Mucosa of descending colon (tissue), 3 donors: ENCODE measurements at places on chromosomes 12 and 14. TPM values are rescaled to one million over a fixed set of nuclear protein-coding genes. Genes with fewer than 3 reads are reported as not detected.

Gene C12orf76
- total RNA-seq: 12.5 TPM

GRCh38 chr14:104240434-104241157, 102.2 kb downstream of the KIF26A start:
- peak; percentile 80 for DNase-seq

DNA sequence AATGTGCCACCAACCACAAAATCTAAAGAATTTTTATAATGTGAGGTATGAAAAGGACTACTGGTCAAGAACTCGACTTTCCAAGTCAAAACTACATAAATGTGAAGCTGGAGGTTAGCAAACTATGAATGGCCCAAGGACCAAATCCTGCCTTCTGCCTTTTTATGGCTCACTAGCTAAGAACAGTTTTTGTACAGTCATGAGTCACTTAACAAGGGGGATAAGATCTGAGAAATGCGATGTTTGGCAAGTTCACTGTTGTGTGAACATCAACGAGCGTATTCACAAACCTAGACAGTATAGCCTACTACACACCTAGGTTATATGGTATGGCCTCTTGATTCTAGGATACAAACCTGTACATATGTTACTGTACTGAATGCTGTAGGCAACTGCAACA, 28.2 kb downstream of the FERMT2 start:
- no peak for DNase-seq

DNA sequence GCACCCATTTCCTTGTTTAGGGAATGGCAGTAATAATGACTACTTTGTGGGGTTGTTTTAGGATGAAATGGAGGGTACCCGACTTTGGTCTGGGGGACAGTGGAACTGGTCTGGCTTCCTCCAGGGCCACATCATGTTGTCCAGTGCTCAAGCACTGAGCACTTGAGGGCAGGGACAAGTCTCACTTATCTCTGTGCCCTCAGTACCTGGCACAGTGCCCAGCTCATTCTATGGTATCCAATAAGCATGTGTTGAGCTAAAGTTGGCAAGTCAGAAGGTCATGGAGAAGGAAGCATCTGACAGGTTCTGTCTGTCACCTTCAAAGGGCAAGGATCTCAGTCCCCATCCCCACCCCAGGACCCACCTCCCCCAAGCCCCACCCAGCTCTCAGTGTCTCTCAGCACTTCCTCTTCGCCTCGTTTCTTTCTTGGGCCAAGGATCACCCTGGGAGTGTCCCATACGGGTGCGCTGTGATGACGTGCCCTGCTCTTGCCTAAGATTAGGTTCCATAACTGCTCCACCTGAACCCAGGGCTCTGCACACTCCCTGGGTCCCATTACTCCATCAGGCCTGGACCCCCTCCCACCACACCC, 24.3 kb upstream of the TMEM106C start:
- peak; percentile 92 for DNase-seq

GRCh38 chr12:2390133-2390532, 337.3 kb downstream of the CACNA1C start:
- DNase-seq: no peak

Gene SCAF11
- 122 TPM for total RNA-seq

DNA sequence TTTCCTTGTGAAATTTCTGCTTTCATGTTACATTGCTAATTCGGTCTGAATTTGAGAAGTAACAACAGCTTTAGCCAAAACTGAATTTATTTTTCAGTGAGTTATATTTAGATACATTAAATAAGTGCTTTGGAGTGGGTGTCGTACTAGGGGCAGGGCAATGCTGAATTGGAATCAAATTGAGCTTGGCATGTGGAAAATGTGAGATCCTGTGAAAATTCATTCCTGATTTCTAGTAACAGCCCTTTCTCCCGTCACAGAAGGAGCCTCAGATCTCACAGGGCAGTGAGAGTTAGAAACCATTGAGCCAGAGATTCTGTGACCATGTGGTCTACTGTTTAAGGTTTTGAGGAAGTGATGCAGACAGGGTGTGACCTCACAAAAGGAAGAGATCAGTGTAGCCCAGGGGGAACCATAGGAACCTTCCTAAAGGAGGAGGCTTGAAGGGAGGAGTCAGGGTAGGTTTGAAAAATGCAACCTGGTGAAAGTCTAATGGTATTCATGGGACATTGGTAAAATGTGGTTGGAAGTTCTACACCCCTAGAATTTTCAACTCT, 1136.8 kb downstream of the AACS start:
- DNase-seq: no peak

Gene AHNAK2
- total RNA-seq: 145 TPM

GRCh38 chr12:8996682-8997405, 7.5 kb downstream of the KLRG1 start:
- no peak for DNase-seq

GRCh38 chr12:124298685-124299410, 4.0 kb downstream of the RFLNA start:
- DNase-seq: no peak

- DNase-seq: no peak
Measured at GRCh38 chr12:76506149-76506548, 53.4 kb downstream of the OSBPL8 start.

Gene BBOF1
- total RNA-seq: 4.1 TPM

- DNase-seq: no peak
Measured at GRCh38 chr12:29043069-29043468, 106.0 kb upstream of the FAR2 start.

DNA sequence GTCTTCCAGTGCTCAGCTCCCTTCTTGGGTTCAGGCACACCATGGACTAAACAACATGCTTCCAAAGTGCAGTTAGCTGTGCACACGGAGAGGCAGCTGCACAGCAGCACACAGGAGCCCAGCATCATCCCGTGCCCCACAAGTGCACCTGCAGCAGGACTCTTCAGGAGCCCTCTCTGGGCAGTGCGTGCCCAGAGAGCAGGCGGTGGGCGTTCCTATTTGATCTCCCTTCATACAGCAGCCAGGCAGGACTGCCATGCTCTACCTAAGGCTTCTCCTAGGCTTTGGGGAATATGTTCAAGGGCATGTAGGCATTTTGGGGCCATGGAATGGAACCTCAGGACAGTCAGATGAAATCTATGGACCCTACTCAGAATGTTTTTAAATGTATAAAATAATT, 35.5 kb downstream of the ANO2 start:
- DNase-seq: no peak

- no peak for DNase-seq
Measured at GRCh38 chr12:53930591-53931255, 7.9 kb upstream of the HOXC13 start.

- peak; percentile 80 for DNase-seq
Measured at GRCh38 chr12:32895688-32896431, 717 bp downstream of the PKP2 start.

Gene FOXN4
- total RNA-seq: not detected

Gene KRT79
- not detected for total RNA-seq

DNA sequence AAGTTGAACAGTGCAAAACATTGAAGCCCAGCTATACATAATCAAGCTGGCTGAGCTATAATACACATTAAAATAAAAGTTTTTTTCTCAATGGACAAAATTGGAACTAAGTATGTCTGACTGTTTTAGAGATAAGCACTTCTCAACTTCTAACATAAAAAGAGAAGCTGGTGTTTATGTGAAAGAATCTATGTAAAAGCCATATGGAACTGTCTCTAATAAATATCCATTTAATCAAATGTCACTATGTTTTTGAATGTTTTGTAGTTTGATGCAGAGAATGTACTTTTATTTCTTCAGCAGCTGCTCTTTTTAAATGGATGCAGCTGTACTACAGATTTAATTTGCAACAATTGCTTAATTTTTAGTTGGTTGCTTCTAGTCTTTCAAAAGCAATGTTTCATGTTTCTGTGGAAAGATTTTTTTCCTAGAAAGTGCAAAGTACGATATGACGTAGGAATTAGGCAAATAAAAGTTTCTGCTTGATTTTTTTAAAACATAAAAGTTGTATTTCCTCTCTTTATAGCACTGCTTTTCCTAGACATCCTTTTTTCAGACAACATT, 114.2 kb downstream of the PDE3A start:
- no peak for DNase-seq

Gene FAM181A
- total RNA-seq: not detected

GRCh38 chr12:47360093-47360480, 280.3 kb upstream of the AMIGO2 start:
- DNase-seq: no peak

GRCh38 chr14:62251237-62251636, 489.0 kb downstream of the SNAPC1 start:
- no peak for DNase-seq

Gene ZFHX2
- 1.6 TPM for total RNA-seq

- no peak for DNase-seq
Measured at GRCh38 chr14:54593860-54594259, 26.9 kb downstream of the SAMD4A start.

Gene P2RX2
- 1.4 TPM for total RNA-seq

GRCh38 chr12:101490286-101490920, 15.3 kb downstream of the SPIC start:
- peak; percentile 45 for DNase-seq

Gene KCNJ8
- total RNA-seq: 1.8 TPM

DNA sequence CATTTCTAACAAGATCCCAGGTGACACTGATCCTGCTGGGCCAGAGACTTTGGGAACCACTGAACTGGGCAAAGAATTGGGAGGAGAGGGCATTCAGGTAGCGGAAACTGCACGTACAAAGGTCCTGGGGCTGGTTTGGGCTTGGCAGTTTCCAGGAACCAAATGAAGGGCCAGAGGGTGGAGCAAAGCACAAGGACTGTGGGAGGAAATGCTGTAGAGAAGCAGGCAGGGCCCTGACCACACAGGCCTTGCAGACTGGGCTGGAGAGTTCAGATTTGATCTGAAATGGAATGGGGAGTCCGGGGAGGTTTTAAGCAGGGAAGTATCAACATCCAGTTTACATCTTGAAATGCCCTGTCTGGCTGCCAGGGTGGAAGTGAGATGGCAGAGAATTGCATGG, 195.1 kb downstream of the PHETA1 start:
- DNase-seq: no peak

- DNase-seq: no peak
Measured at GRCh38 chr14:104441275-104442106, 138.1 kb upstream of the C14orf180 start.

DNA sequence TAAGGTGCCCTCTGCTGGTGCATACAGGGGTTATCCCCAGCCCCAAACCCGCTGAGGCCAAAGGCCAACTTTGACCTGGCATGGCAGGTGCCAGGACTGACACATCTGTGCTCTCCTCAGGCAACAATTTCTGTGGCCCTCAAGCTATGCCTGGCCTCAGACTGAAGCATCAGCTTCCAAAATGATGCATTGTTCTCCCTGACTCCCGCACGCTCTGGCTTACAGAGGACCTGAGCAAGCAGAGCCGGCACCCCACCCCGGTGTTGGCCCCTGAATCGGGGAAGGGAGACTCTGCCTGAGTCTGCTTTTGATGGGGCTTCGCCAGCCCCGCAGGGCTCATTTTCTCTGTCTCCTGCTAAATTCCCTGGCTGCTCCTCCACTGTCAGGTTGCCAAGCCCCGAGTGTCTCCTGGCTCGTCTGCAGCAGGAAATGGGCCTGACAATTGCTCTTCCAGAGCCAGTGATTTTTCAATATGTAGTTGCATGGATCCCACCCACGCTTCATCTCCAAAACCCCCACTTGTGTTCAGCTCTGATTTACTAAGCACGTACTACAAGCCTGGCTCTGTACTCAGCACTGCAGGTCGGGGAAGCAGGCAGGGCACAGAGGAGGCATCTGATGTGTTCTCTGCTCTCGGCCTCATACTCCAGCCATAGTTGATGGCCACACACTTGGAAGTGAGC, 126.1 kb downstream of the SLC38A6 start:
- no peak for DNase-seq

GRCh38 chr12:8784290-8784888, 38.0 kb upstream of the A2ML1 start:
- no peak for DNase-seq

DNA sequence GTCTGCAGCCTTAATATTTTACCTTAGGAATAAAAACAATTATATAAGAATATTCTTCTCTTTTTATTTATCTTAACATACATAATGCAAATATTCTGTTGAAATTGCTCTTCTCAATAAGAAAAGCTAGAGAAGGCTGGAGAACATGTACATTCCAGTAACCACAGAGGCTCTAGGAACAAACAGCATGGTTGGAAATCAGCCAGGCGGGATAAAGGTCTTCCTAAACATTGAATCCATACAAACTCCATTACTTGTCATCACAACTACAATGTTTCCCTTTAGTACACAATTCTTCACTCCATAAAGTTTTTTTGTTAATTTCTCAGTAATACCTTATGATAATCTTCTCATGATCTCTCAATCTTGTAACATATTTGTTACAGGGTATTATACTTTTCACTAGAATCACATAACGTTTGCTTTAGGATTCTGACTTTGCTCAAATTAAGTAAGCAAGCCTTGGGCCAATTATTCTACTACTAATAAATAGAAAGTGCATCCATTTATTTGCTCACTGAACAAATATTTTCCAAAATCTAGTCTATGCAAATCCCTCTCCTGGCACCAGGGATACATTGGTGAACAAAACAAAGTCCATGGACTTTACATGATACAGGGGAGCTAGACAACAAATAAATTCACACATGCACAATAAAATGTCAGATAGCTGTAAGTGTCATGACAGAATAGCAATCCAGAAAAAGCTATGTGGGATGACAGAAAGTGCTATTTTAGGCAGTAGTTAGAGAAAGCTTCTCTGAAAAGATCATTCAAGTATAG, 237.5 kb upstream of the TMTC1 start:
- no peak for DNase-seq

DNA sequence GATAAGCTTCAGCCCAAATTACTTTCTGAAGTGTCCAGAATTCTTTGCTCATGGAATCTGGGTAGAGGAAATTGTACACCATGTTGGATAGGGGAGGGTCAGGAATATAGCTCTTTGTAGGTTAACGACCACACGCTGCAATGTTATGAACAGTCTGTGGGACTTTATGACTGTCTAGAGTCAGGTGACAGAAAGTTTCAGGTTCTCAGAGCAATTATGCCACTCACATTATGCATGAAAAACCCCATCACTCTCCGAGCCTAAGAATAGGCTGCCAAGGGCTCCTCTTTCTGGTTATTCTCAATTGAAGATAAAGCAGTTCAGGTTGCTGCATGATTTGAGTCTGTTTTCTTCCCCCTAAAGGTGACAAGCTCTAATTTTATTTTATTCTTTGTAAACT, 430.9 kb downstream of the ATP23 start:
- no peak for DNase-seq

- DNase-seq: no peak
Measured at GRCh38 chr12:118763234-118763633, 218.1 kb upstream of the SRRM4 start.

DNA sequence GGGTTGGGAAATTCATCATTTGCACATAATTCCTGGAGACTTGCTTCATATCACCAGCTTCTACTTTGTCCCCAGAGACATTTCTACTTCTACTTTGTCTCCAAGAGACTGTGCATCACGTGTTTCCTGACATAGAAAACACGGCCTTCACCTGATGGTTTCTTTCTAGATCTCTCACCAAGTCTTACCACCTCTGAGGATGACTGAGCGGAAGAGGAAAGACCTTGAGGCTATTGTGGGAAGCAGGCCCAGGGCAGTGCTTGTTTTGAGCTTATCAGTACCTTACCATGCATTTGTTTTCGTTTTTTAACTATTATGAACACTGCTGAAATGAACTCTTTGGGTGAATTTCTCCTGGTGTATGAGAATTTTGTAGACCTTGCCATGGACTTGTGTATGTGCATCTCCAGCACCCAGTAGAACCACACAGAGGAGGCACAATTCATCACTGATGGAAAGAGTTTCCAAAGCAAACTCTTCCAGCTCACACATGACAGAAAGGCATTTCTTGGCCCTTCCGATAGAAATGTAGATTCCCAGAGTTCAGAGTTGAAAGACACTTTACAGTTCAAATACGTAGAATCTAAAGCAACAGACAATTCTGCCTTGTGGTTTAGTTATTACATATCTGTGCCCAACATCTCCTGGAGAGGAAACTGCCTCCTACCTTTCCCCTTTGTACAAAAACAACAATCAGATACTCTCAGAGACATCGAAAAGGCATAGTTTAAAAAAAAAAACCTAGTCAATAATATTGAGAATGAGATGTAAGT, 434.7 kb downstream of the FUT8 start:
- DNase-seq: no peak
